ENCODE measurements at places on chromosomes 7 and 10. TPM values are rescaled to one million over a fixed set of nuclear protein-coding genes. Genes with fewer than 3 reads are reported as not detected.

DNA sequence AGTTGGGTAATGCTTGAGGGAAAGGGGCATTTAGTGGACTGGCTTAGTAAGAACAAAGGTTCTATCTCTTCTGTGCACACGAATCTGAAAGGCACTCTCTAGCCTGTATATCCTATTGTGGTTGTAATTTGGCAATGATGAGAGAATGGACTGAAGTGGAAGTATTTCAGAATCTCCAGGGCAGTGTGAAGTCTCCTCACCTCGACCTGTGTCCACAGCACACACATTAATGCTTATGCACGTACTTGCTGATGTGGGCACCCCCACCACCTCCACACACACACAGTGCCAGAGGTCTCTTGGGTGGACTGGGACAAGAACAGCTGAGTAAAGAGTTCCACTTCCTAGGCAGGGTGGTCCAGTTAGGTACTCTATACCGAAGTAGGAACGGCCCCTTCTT, 6.9 kb downstream of the SMC3 start:
- no peak for DNase-seq

GRCh38 chr7:133795068-133795665, 332.0 kb upstream of the LRGUK start:
- DNase-seq, result no peak

DNA sequence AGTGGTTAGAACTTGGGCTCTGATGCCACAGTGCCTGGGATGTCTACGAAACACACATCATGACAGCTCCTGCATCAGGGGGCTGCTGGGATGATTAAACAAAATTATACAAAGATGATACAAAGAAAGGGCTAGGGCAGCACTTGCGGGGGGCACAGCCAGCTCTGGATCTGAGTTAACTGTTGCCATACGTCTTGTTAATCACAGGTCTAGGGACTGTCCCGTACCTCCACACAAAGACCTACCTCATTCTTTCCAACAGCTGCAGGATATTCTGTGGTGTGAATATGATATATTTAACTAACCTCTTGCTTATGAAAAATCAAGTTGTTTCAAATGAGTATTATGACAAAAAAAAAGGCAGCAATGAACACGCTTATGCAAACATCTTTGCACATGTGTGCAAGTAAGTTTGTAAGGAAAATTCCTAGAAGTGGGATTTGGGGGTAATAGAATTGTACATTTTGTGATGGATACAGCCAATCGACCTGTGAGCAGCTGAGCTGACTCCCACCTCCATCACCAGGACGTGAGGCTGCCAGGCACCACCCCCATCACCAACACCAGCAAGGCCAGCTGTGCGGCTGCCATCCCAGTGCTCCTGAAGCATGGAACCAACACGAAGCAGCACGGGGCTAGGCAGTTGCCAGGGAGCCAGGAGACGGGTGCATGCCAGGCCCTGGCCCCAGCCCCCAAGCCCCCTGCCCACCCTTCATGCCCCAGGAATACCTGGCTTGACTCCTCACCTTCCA, 23.5 kb downstream of the PTPRN2 start:
- no peak for DNase-seq

The CYP2C18 gene
- total RNA-seq, result not detected

The PRR15 gene
- total RNA-seq, result not detected

The HYAL4 gene
- total RNA-seq, result not detected

The NFE2L3 gene
- 6.2 TPM for total RNA-seq

The ARPC1A gene
- total RNA-seq, result 35.0 TPM

- DNase-seq, result no peak
Measured at GRCh38 chr7:116455499-116455898, 44.0 kb upstream of the CAV2 start.

DNA sequence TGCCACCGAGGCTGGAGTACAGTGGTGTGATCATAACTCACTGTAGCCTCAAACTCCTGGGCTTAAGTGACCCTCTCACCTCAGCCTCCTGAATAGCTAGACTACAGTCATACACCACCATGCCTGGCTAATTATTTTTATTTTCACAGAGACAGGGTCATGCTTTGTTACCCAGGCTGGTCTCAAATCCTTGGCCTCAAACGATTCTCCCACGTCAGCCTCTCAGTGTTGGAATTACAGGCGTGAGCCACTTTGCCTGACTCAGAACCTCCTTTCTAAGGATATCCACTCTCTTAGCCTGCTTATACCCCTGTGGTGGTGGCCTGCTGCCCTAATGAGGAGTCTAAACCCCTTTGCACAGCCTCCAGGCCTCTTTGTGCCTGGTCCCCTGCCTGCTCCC, 4.2 kb upstream of the IGFBP1 start:
- no peak for DNase-seq

- no peak for DNase-seq
Measured at GRCh38 chr10:78907551-78908211, 161.1 kb upstream of the ZMIZ1 start.

The GIMAP4 gene
- total RNA-seq, result 121 TPM

DNA sequence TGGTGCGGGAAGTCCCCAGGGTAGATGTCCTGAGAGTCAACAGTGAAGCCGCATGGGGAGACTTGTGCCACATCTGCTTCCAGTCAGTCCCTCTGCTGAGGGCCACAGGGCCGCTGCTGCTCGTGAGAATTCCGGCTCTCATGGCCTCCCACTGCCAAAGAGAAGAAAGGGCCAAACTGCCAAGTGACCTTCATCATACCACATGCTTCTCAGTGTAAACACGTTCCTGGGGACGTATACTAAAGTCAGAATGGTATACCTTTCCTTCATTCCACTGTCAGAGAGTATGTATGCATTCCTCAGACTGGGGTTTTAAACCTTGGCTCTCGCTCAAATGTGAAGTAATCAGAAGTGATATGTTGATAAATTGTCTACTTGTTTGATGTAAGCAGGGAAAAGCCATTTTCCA, 52.8 kb upstream of the SEC61G start:
- DNase-seq, result no peak

The GPC2 gene
- 26.3 TPM for total RNA-seq

The ATG9B gene
- total RNA-seq, result 37.0 TPM

DNA sequence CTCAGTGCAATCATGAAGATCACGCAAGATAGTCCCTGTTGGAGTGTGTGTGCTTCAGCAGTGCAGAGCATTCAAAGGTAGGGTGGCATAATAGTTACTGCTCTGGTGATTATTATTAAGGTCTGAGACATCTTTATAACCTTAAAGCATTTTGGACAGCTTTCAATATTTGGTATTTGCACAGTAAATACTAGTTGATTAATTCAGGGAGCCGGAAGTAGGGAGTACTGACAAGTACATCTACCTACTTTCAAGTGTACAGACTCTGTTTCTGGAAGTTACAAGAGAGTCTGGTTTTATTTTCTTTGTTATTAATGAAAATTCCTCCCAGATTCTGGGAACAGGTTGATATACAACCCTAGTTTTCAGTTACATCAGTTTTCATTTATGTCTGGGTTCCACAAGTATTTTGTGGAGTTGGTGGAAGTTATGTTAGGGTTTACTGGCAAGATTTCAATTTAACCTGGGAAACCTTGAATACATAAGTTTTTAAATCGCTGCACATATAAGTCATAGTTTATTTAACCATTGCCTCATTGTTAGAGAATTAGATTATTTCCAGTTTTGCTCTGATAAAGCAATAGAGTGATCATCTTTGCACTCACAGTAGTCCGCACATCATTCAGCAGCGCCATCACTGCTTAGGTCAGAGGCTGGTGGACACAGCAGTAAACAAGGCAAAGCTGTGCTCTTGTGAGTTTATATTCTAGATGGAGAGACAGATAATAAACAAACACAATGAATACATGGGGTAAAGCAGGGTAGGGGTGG, 366.6 kb downstream of the REEP3 start:
- no peak for DNase-seq

GRCh38 chr10:34505338-34505737, 309.8 kb downstream of the PARD3 start:
- DNase-seq, result no peak

GRCh38 chr7:33578166-33578565, 327.2 kb upstream of the BMPER start:
- no peak for DNase-seq

DNA sequence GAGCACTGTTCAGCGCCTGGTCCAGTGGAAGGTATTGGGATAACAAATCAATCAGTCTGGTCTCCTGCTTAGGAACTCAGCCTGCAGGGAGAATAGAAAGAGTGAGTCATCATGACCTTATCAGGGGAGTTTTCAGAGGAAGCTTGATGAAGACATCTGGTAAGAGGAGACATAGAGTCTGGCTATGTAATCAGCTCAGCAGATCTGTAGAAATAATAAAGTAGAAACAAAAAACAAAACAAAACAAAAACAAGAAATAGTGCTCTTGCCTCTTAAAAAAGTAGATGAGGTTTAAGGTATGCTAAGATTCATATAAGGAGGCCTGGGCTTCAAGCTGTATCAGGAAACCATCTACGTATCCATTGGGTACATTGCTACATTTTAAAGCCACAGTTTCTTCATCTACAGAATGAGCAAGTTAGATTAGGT, 14.4 kb downstream of the TAS2R41 start:
- DNase-seq, result no peak

The TAS2R3 gene
- total RNA-seq, result 0.90 TPM

- no peak for DNase-seq
Measured at GRCh38 chr10:22338185-22338900, 7.0 kb upstream of the SPAG6 start.
